ENCODE measurements at places on chromosomes 13 and 19.

- DNase-seq: no peak
Observed at GRCh38 chr13:43127827-43128226, 104.4 kb downstream of the DNAJC15 start.

- DNase-seq: no peak
Observed at GRCh38 chr19:14496834-14497227, 904 bp upstream of the GIPC1 start.

DNA sequence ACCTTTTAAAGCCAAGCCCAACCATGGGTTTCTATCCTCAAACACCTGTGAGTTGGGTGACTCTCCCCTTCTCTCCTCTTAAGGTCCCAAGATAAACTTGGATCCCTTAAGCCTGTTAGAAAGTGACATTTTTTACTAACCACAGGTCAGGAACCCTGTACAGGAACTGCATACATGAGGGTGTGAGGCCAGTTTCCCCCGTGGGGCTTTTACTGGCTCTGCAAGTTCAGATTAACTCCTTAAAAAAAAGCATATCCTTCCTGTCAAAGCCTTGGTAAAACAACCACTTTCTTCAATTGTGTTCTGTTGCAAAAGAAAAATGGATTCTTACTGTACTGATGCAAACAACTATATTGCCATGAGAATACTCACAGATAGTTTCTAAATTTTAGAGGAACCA is 2638.7 kb upstream of the PCDH20 start:
- no peak for DNase-seq

DNA sequence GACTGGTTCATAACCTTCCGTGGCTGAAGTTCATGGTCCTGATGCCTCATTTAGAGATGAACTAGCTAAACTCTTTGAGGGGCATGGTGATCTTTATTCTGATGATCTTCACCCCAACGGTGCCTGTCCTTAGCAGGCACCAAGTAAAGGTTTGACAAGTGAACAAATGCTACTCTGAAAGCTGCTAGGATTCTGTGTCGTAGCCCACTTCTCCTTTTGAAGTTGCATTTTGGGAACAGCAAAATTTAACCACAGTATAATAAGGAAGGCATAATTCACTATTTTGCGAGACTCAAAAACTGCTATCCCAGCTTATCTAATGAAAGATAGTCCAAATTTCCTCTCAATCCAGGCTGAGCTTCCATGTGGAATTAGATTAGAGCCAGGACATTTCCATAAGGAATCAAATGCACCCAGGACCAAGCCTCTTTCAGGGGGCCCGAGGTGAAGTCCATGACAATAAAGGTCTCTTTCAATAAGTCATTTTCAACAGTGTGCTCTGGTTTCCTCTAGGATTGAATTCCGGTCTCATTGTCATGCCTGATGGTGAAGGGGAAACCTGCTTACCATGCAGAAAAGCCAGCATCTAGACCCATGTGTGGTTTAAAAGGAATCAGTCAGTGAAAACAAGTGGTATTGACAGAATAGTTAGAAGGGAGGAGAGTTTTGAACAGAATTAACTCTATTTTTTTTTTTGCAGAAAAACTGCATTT is 23.1 kb downstream of the SIAH3 start:
- DNase-seq: no peak

- no peak for DNase-seq
Observed at GRCh38 chr19:52170863-52171320, 529 bp downstream of the ZNF836 start.

DNA sequence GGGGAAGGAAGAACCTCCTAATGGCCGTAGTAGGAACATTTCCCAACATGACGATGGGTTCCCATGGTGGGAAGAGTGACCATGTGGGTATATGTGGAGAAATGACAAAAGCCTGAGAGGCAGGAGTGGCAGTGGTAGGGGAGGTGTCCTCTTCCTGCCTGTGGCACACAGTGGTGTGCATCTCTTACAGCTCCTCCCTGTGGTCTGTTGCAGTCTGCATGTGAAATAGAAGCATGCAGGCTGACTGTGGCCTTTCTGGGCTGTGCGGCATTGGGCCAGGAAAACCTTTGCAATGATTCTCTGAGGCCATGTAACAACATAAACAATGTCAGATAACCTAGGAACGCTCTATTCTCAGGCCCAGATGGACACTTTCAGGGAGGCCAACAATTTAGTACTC is 84.0 kb downstream of the LACC1 start:
- no peak for DNase-seq

DNA sequence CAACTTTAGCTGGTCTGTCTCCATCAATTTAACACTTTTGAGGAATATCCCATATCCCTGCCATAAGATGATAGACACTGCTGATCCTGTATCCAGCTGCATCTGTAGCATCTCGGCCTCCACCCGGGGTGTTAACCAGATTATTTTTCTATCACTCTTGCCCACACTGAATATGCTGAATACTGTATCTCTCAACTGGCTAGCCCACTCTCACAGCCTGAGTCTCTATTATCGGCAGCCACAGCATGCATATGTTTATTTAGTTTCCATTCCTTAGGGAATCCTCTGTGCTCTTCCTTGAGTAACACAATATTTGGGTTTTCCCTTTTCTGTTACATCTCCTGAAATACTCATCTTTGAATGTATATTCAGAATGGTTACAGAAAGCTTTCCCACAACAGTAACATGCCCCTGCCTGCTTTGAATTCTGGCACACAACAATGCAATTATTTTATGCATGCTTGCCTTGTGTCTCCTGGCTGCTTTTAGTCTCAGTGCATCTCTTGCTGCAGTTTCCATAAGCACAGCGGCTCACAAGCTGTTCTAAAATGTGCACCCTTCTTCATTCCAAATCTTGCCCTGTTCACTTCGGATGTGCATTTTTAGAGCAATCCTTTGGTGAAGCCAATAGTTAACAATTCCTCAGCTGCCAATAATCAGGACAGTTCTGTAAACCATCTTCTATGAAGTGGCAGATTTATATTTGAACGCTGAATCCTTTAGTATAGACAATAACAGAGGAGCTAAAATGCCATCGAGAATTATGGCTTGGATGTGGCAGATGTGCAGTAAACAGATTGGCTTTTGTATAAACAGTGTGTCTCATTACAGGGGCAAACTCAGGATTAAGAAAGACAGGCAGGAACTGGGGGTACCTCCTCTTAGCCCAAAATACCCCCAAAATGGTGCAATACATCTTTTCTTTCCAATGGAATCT is 261.9 kb upstream of the SOX21 start:
- DNase-seq: no peak

DNA sequence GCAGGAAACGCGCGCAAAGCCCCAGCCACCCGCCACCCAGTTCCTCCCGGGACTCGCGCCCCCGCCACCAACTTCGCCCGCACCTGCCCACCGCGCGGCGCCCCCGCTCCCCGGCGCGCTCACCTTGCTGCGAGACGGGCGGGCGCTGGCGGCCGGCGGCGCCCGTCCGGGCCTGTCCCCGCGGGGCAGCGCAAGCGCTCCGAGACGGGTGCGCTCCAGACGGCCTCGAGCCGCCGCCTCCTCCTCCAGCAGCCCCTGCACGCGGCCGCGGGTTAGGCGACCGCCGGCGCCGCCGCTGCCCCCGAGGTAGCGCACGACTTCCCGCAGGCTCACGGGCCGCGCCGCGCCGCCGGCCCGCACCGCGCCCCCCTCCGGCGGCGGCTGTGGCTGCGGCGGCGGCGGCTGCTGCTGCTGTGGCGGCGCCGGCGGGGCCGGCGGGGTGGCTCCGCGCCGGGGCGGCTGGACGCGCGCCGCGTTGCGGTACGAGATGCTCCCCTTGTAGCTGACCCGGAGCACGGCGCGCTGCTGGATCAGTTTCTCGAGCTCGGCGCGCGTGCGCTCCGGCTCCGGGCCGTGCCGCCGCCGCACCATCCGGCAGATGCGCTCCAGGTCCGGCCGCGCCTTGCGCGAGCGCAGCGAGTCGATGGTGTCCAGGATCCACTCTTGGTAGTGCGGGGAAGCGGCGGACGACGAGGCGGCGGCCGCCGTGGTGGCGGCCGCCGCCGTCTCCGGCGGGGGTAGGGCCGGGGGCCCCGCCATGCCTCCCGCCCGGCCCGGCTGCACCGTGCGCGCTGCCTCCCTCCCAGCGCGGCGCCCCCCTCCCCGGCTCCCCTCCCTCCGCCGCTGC is 666 bp downstream of the SAMD1 start:
- no peak for DNase-seq

- DNase-seq: no peak
Observed at GRCh38 chr13:98784666-98785065, 32.2 kb upstream of the SLC15A1 start.

GRCh38 chr13:111187960-111188541 is 72.9 kb downstream of the ARHGEF7 start:
- no peak for DNase-seq

GRCh38 chr13:43489233-43489632 is 297.5 kb downstream of the ENOX1 start:
- no peak for DNase-seq

GRCh38 chr13:45103449-45103848 is 16.9 kb upstream of the GTF2F2 start:
- no peak for DNase-seq

- no peak for DNase-seq
Observed at GRCh38 chr19:50244695-50245094, 41.3 kb downstream of the MYH14 start.

DNA sequence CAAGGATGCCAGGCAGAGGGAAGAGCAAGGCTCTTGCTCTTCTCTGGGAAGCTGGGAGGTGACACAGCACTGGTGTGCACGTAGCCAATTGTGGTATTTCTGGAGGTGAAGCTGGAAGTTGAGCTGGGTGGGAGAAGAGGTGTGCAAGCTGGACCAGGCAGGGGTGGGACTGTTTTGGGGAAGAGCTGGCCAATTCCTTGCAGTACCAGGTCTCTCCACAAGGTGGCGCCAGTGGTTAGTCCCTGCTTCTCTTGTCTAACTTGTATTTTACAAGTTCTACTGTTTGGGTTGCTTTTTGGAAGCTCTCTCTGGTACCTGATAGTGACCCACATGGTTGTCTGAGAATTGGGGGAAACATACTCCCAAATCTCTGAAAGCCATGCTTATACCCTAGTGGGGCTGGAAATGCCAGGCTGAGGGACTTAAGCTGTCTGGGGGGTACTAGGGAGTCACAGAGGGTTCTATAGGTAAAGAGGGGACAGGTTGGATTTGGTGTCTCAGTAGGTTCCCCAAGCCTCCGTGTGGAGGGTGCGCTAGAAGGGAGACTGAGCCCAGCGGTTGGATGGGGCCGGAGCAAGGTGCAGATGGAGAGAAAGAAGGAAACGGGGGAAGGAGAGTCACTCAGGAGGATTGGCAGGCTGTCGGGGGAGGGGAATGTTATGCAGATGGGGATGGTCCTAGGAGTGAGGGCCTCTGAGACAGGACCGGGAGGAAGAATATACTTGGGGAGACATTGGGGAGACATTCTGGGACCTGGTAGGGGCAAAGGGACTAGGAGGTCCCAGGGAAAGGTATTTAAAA is 3.0 kb downstream of the HPN start:
- DNase-seq: peak; percentile 63

GRCh38 chr13:51988988-51989618 is 22.1 kb downstream of the ATP7B start:
- DNase-seq: no peak

All from Panc1 (cell line).